ENCODE measurements at places on chromosomes 7 and 10. TPM values are rescaled to one million over a fixed set of nuclear protein-coding genes. Genes with fewer than 3 reads are reported as not detected.

DNA sequence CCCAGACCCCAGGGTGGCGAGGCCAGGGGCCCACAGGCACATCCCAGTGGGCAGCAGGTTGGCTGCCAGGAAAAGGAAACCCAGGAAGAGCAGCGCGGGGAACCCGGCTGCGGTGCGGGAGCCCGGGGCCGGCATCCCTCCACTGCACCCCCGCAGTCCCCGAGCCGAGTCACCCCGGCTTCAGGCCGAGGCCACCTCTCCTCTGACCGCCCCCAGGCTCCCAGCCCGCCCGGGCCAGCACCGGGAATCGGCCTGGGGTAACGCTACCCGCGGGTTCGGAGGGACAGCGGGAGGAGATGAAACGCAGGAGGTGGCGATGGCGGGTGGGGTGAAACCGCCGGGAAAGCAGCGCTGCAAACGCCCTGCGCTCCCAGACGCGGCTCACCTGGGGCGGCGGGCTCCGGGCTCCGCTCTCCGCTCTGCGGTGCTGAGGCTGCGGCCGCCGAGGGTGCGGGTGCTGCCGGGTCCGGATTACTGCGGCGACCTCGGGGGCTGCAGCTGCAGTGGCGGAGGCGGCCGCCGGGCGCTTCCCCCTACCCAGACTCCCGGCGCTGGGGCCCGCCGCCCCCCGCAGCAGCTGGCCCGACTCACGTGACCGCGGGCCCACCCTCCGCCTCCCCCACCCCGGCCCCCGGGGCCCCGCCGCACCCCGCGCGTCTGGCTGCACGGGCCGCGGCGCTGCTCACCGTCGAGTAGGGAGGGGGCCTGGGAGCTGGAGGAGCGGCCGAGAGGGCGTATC is at the start of gene SCRN1:
SCRN1 (minus strand) TSS at position 545 of the 739 bp plus-strand sequence. CDS start 20,734 bp downstream, outside the sequence.
- H3K27me3 ChIP-seq: no peaks in the 10 kb centered on the region
- H3K36me3 ChIP-seq: peaks cover 9% of the 10 kb centered on the region
- H3K27ac ChIP-seq: peak within 1 kb of the TSS; percentile 99
- peak within 1 kb of the TSS; percentile 94 for H3K4me3 ChIP-seq
- peaks cover 17% of the 10 kb centered on the region for H3K4me1 ChIP-seq

DNA sequence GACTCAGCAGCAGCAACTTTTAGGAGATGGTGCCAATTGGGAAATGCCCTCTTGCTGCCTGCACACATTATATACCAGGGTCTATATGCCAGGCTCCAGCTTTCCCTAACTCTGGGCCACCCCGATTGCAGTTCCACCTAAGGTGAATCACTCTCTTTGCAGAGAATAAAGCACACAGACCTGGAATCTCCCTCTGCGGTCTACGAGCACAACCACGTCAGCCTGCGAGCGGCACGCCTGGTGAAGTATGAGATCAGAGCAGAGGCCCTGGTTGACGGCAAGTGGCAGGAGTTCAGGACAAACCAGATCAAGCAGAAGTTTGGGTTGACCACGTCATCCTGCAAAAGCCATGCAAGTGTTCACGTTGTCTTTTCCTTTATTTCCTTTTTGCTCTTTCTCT is 38.2 kb upstream of the PLEKHA1 start:
- H3K4me3 ChIP-seq: no peak overlapping the region
- peaks cover 24% of the 10 kb centered on the region for H3K4me1 ChIP-seq
- H3K36me3 ChIP-seq: no peaks in the 10 kb centered on the region
- no peak for DNase-seq

- H3K36me3 ChIP-seq: no peaks in the 10 kb centered on the region
- no peak overlapping the region for H3K27ac ChIP-seq
- no peak overlapping the region for H3K4me3 ChIP-seq
These were observed 1.4 kb upstream of the NOS3 start for GRCh38 chr7:150989456-150989855.

DNA sequence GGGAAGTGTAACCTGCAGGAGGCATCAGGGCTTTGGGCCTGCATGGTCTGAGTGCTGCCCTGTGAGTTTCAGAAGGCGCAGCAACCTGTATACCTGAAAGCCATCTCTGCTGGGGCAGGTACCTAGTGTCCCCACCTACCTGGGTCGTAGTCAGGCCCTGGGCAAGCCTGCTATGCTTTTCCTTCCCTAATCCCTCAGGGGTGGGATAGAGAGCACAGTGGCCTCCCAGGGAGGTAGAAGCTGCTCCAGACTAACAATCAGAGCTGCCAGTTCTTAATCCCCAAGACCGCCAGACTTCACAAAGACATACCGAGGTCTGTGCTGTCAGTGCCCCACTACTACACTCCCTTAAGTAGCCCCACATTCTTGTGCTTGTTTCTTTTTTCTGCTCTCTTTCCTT is 52.0 kb downstream of the PTEN start:
- no peak overlapping the region for H3K27ac ChIP-seq
- no peak overlapping the region for H3K4me3 ChIP-seq
- H3K4me1 ChIP-seq: peaks cover 26% of the 10 kb centered on the region
- H3K27me3 ChIP-seq: no peaks in the 10 kb centered on the region
- peaks cover 50% of the 10 kb centered on the region for H3K36me3 ChIP-seq

- no peak for DNase-seq
- H3K4me1 ChIP-seq: no peaks in the 10 kb centered on the region
- H3K4me3 ChIP-seq: no peak overlapping the region
- H3K36me3 ChIP-seq: no peaks in the 10 kb centered on the region
- H3K27me3 ChIP-seq: no peaks in the 10 kb centered on the region
These were observed 72.7 kb downstream of the GPR85 start for GRCh38 chr7:113013761-113014449.

DNA sequence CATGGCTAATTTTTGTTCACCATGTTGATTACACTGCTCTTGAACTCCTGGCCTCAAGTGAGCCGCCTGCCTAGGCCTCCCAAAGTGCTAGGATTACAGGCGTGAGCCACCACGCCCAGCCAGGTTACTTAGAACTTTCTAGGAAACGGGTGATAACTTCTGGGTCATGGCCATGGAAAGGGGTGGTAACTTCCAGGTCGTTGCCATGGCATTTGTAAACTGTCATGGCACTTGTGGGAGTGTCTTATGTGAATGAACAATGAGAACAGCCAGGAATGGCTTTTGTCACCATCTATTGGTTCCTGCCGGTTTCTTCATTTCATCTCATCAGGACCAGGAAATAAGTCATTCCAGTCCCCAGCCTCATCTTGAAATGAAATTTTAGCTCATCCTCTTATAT is 120.9 kb downstream of the SLC16A9 start:
- H3K4me1 ChIP-seq: peaks cover 16% of the 10 kb centered on the region
- no peak overlapping the region for H3K4me3 ChIP-seq
- H3K36me3 ChIP-seq: no peaks in the 10 kb centered on the region
- H3K27me3 ChIP-seq: peaks cover under 1% of the 10 kb centered on the region

- no peaks in the 10 kb centered on the region for H3K36me3 ChIP-seq
- H3K4me3 ChIP-seq: no peak overlapping the region
- no peak overlapping the region for H3K27ac ChIP-seq
- H3K4me1 ChIP-seq: no peaks in the 10 kb centered on the region
- no peak for DNase-seq
These were observed 140.4 kb upstream of the NPY start for GRCh38 chr7:24143547-24143946.

GRCh38 chr7:132211971-132212370 is 364.3 kb downstream of the PLXNA4 start:
- H3K27me3 ChIP-seq: peaks cover 5% of the 10 kb centered on the region
- no peaks in the 10 kb centered on the region for H3K36me3 ChIP-seq
- no peak overlapping the region for H3K27ac ChIP-seq
- no peak overlapping the region for H3K4me3 ChIP-seq

DNA sequence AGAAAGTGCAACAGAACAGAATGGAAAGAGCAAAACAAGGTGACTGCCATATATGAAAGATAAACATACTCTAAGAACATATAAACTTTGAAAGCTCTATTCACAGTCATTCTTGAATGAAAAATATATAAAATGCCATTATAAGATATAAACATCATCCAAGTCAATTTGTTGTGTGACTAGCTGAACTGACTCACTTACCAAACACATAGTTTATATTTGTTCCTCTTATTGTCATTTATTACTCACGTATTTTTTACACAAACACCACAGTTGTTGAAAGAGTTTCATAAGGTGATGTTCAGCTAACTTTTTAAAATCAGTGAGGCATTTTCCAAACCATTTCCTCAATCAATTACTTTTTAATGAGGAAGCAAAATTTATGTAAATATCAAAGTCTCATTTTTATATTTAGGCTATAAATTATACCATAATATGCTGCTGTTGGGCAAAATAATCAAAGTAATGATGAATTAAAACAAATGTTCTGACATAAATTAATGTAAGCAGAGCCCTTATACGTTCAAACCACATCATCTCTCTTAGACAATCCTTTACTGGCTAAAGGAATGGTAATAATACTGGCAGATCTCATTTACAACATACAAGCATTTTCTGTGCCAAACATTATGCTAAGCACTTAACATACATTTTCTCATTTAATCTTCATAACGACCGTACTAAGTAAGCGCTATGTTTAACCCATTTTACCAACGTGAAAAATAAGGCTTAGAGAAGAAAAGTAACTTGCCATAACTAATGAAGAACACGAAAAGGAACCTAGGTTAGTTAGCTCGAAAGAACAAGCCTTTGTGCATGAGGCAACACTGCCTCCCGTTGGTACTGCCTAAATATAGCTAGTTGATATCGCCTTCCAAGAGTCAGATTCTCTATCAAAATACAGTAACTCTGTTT is 7.3 kb downstream of the LRRN3 start:
- H3K27ac ChIP-seq: no peak overlapping the region
- no peaks in the 10 kb centered on the region for H3K27me3 ChIP-seq
- H3K4me1 ChIP-seq: peaks cover 24% of the 10 kb centered on the region
- H3K36me3 ChIP-seq: peaks cover 3% of the 10 kb centered on the region
- no peak overlapping the region for H3K4me3 ChIP-seq

GRCh38 chr10:47346581-47347302 is 1.4 kb upstream of the RBP3 start:
- H3K36me3 ChIP-seq: no peaks in the 10 kb centered on the region
- no peak for DNase-seq
- no peaks in the 10 kb centered on the region for H3K4me1 ChIP-seq
- no peak overlapping the region for H3K27ac ChIP-seq
- H3K4me3 ChIP-seq: no peak overlapping the region

GRCh38 chr7:42763137-42763551 is 148.7 kb downstream of the C7orf25 start:
- H3K4me1 ChIP-seq: peaks cover 29% of the 10 kb centered on the region
- DNase-seq: no peak
- peaks cover 7% of the 10 kb centered on the region for H3K36me3 ChIP-seq
- H3K4me3 ChIP-seq: no peak overlapping the region

GRCh38 chr10:74924251-74924963 is 98.0 kb downstream of the KAT6B start:
- no peaks in the 10 kb centered on the region for H3K27me3 ChIP-seq
- peaks cover 15% of the 10 kb centered on the region for H3K36me3 ChIP-seq
- H3K4me3 ChIP-seq: no peak overlapping the region
- H3K27ac ChIP-seq: no peak overlapping the region

- no peak overlapping the region for H3K27ac ChIP-seq
- no peak overlapping the region for H3K4me3 ChIP-seq
- no peaks in the 10 kb centered on the region for H3K36me3 ChIP-seq
- no peaks in the 10 kb centered on the region for H3K4me1 ChIP-seq
These were observed 11.3 kb upstream of the SLC25A28 start for GRCh38 chr10:99631496-99631895.

- no peak for DNase-seq
- peak overlapping the region; percentile 77 for H3K27ac ChIP-seq
- H3K4me1 ChIP-seq: peaks cover 27% of the 10 kb centered on the region
- H3K36me3 ChIP-seq: no peaks in the 10 kb centered on the region
These were observed 2.2 kb upstream of the HSPB1 start for GRCh38 chr7:76300166-76300731.

DNA sequence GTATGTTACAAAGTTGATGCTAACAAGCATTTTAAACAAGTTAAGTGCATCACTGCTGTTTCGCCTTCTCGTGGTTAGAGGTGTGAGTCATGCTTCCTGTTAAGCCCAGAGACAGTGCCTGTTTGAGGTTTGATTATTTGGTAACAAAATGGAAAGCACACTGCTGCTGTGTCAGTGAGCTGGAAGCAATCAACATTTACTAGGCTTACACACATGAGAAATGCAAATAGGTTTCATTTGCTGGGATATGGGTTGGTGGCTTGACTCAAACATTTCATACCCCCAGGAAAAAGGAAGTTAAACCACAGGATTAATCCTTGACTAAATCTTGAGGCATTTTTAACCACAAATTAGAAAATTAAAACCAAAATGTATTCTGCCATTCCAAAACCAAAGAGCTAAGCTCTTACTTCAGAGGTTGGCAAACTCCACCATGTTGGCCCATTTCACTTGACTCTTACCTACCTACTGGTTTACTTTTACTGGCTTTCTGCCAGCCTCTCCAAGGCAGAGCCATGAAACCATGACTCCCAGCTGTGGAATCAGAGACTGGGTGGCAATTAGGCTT is 139.2 kb downstream of the ETV1 start:
- H3K27ac ChIP-seq: no peak overlapping the region
- H3K36me3 ChIP-seq: no peaks in the 10 kb centered on the region
- no peaks in the 10 kb centered on the region for H3K27me3 ChIP-seq

DNA sequence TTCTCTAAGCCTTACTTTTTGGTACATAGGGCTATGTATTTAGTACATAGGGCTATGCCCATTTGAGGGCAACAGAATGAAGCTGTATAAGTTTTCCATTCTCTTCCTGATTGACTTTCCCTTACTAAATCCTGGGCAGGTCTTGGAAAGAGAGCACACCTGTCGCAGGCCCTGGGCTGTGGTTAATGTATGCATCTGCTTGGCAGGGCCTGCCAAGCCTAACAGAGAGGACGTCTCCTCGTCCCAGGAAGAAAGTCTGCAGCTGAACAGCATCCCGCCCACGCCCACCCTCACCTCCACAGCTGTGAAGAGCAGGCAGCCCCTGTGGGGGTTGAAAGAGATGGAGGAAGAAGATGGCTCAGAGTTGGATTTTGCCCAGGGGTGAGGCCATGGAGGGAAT is 8.9 kb upstream of the PVRIG start:
- no peaks in the 10 kb centered on the region for H3K36me3 ChIP-seq
- no peak for DNase-seq
- peaks cover 3% of the 10 kb centered on the region for H3K27me3 ChIP-seq
- H3K4me3 ChIP-seq: no peak overlapping the region
- no peak overlapping the region for H3K27ac ChIP-seq
- peaks cover 30% of the 10 kb centered on the region for H3K4me1 ChIP-seq

DNA sequence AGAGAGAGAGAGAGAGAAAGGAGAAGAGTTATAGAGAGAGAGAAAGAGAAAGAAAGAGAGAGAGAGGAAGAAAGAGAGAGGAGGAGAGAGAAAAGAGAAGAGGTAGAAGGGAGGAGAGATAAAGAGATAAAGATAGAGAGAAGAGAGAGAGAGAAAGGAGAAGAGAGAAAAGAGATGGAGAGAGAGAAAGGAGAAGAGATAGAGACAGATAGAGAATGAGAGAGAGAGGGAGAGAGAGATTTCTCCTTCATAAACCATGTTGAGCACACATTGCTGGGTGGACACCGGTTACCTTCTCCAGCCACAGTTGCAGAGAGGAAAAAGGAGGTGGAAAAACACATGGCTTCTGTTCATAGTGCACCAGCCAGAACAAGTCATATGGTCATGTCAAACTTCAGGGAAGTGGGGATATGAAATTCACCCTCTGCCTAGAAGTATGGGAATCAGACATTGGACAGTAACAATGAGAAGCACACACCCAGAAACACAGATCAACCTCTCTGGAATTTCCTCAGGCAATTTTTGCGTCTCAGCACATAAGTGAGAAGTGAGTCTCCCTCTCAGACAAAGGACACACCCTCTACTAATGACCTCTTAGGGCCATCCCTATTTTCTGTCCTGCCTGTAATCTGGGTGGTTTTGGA is 172.5 kb upstream of the SVIL start:
- H3K36me3 ChIP-seq: no peaks in the 10 kb centered on the region
- H3K27me3 ChIP-seq: no peaks in the 10 kb centered on the region
- H3K4me3 ChIP-seq: peak overlapping the region; percentile 24
- H3K4me1 ChIP-seq: peaks cover 37% of the 10 kb centered on the region

The IFIT1B gene
- not detected for total RNA-seq

The ARMC3 gene
- 2.0 TPM for total RNA-seq

The TLX1 gene
- total RNA-seq: 0.17 TPM

The FOXI2 gene
- 4.8 TPM for total RNA-seq

The CALHM3 gene
- total RNA-seq: 20.3 TPM

The ST8SIA6 gene
- total RNA-seq: 1.0 TPM
